ENCODE measurements at places on chromosomes 5 and 9. TPM values are rescaled to one million over a fixed set of nuclear protein-coding genes. Genes with fewer than 3 reads are reported as not detected.
A peak's percentile ranks its signal among the peaks of the same experiment; 100 is the strongest.

DNA sequence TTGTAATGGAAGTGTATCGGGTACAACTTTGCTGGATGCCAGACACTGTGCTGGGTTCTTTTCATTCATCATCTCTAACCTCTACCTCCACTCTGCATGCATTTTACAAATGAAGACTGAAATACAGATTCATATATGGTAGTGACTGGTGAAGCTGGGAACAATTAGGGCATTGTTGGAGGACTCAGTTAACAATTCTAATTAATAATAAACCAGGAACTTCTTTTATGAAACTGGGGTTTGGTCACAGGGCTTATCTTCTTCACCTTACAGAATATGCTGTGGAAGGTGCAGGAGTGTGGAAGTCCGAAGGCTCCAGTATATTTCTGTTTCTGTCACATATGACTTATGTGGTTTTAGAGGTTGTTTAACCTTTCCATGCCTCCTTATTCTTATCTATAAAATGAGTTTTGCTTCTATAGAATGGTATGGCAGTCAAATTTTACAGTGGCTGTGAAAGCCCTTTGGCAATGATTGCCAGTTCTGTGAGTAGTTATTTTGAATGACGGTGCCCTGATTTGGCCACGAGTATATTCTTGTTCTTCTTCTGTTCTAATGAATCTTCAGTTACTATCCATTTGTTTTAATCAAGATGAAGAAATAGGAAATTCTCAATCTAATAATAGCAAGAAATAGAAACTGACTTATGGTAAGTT, 284.7 kb downstream of the GABRB2 start:
- no peaks in the 10 kb centered on the region for H3K36me3 ChIP-seq
- no peak overlapping the region for H3K4me3 ChIP-seq
- no peak for DNase-seq
- H3K27me3 ChIP-seq: no peaks in the 10 kb centered on the region

DNA sequence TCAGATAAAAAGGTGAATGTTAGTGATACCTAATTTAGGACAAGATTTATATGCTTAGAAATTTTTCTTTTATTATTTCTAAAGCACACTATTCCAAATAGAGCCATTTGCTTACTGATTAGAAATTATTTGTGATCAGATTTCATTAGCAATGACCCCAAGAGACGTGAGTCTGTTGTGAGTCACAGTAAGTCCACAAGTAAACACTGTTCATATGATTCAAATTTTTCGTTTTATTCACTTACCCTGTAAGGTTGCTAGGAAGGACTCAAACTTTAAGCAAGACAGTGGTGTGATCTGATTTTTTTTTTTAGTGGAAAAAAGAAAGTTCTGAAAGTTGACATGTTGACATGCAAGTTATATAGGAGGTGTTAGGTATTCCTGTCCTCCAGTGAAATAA, 1.2 kb downstream of the CARD6 start:
- peaks cover 12% of the 10 kb centered on the region for H3K4me1 ChIP-seq
- H3K27ac ChIP-seq: no peak overlapping the region
- H3K4me3 ChIP-seq: no peak overlapping the region
- no peaks in the 10 kb centered on the region for H3K27me3 ChIP-seq

DNA sequence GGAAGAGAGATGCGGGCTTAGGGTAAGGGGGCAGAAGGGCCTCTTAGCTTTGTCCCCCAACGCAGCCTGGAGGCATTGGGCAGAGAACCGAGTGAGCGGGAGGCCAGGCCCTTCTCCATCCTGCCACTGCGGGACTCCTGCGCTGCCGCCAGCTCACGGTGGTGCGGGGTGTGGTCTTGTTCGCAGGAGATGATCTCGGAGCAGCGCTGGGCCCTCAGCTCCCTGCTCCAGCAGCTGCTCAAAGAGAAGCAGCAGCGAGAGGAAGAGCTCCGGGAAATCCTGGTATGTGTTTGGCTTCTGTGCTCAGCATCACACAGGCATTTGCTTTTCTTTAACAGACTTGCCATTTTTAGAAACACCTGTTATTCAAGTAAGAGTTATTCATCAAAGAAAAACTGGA, 41.3 kb downstream of the LRSAM1 start:
- H3K27me3 ChIP-seq: no peaks in the 10 kb centered on the region
- H3K36me3 ChIP-seq: no peaks in the 10 kb centered on the region
- H3K27ac ChIP-seq: no peak overlapping the region
- H3K4me3 ChIP-seq: no peak overlapping the region

DNA sequence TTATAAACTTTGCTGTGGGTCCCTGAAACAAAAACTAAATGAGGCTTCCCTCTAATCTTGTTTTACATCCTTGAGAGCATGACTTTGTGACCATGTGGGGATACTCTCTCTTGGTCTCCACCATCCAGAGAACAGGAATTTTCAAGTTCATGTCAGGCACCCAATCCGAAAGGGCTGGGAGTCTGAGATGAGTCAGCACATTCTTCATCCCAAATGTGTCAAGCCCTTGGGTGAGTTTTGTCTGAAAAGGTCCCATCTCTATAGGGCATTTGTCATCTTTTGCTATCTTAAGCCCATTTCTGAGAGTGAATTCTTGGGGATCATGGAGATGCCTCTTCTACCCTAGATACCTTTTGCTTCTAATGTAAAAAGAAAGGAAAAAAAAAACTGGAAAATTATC, 26.9 kb upstream of the RAPGEF6 start:
- H3K27ac ChIP-seq: 0 out of 2 replicates have a peak overlapping the region, but pooled peaks have one; percentile 3
- no peaks in the 10 kb centered on the region for H3K4me1 ChIP-seq
- H3K36me3 ChIP-seq: peaks cover 18% of the 10 kb centered on the region

Gene ICE1
- 30.3 TPM for total RNA-seq

Gene PCDHGB5
- total RNA-seq: 26.4 TPM

GRCh38 chr9:125620216-125620615, 86.8 kb downstream of the MAPKAP1 start:
- H3K36me3 ChIP-seq: no peaks in the 10 kb centered on the region
- no peaks in the 10 kb centered on the region for H3K4me1 ChIP-seq
- H3K4me3 ChIP-seq: no peak overlapping the region

Gene JAKMIP2
- 58.7 TPM for total RNA-seq

DNA sequence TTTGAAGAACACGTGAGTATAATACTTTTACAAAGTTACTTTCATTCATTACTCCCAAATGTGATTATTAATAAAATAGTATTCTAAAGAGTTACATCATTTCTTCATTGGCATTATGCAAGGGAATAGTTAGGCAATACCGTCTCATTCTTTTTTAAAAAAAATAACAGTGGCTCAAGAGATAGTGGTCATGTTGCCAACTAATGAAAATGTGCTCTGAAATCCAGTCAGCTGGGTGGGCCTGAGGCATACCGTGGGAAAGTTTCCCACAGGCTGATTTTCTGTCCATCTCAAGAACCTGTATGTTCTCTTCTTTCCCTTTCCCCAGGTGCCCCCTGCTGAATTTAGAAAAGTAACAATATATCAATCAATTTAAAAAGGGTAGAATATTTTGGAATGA, 40.8 kb upstream of the ROPN1L start:
- no peak for DNase-seq
- no peak overlapping the region for H3K27ac ChIP-seq
- no peaks in the 10 kb centered on the region for H3K27me3 ChIP-seq
- peaks cover 8% of the 10 kb centered on the region for H3K4me1 ChIP-seq
- H3K4me3 ChIP-seq: no peak overlapping the region

Gene ADAMTSL2
- not detected for total RNA-seq

DNA sequence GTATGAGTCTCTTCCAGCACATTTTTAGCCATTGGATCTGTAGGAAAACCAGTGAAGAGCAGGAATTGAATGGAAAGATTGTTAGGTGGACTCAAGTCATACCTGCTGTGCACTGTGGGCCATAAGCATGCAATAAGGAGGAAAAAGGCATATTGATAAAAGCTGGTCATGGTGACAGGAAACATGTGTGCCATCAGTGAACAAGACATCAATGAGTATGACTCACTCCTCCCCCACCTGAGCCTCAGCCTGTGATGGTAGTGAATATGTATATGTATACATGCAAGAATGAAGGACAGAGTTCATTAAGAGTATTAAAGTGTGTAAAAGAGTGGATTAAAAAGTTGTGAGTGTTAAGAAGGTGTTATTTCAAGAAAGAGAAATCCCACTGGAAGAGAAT, 164.5 kb downstream of the TMEM38B start:
- H3K27ac ChIP-seq: no peak overlapping the region
- no peak overlapping the region for H3K4me3 ChIP-seq
- no peak for DNase-seq
- no peaks in the 10 kb centered on the region for H3K36me3 ChIP-seq
- H3K27me3 ChIP-seq: no peaks in the 10 kb centered on the region

DNA sequence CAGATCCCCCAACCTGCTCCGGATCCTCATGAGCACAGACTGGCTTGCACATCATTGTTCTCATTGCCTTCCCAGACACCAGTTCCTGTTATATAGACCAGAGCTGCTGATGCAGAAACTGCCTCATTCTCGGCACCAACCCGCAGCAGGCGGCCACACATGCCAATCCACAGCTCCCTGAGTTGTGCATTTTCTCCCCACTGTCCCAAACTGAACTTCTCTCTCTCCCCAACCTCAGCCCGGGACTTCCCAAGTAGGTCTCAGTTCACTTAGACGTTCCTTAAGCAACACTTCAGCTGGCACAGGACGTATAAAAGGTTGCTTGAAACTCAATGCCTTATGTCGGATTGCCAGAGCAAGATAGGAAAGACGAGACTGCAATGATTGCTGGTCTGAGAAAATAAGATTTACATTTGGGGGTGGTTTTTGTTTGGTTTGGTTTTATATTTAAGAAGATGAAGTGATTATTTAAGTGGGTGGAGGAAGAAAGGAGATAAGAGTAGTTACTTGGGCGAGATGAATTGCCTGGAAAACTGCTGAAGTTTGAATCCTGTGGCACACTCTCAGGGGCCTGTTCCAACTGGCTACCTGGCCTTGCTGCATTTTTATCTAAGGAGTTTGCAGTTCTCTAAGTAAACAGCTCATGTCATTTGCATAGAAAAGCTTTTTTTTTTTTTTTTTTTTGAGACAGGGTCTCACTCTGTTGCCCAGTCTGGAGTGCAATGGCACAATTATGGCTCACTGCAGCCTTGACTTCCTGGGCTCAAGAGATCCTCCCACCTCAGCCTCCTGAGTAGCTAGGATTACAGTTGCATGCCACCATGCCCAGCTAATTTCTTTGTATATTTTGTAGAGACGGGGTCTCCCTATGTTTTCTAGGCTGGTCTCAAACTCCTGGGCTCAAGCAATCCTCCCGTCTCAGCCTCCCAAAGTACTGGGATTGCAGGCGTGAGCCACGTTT, 155.4 kb downstream of the GOLPH3 start:
- H3K36me3 ChIP-seq: no peaks in the 10 kb centered on the region
- no peaks in the 10 kb centered on the region for H3K27me3 ChIP-seq
- H3K4me3 ChIP-seq: no peak overlapping the region

DNA sequence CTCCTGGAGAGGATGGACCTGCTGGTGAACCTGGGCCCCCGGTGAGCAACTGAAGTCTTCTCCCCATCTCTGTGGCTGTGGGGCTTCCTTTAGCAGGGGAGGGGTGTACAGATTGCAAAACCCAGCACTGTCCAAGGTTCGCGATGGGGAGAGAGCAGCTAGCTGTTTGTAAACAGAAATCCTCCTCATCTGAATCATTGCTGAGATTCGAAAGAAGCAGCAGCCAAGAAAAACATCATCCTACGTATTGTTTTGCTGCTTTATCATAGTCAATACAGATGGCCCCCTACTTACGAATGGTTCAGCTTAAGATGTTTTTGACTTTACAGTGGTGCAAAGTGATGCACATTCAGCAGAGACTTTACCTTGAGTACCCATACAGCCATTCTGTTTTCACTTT, 80.0 kb upstream of the TGFBR1 start:
- H3K4me3 ChIP-seq: no peak overlapping the region
- H3K27ac ChIP-seq: no peak overlapping the region

DNA sequence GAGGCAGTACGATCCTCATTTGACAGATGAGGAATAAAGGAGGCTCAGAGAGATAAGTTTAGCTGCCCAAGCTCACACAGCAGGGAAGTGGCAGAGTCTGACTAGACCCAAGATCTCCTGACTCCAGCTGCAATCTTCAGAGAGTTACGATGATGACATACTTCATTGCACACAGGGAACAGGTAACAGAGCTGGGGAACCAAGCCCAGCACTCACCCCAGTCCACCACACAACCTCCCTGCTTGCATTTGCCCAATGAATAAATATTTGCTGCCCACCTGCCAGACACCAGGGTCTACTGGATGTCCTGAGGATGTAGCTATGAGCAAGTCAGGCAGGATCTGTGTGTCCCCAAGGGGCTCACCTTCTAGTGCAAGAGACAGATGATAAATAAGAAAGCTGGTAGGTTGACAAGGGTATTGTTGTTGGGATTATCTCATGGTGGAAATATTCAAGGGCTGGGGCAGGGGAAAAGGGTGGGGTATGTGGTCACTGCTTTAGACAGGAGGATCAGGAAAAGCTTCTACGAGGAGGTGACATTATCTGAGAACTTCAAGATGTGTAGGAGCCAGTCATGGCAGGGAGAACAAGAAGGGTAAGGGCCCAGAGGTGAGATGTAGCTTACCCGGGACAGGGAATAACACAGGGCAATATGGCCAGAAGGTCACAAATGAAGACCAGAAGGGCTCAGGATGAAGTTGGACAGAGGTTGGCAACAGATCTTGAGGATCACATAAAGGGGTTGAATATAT, 28.6 kb upstream of the CPEB4 start:
- no peaks in the 10 kb centered on the region for H3K36me3 ChIP-seq
- peaks cover 12% of the 10 kb centered on the region for H3K4me1 ChIP-seq

DNA sequence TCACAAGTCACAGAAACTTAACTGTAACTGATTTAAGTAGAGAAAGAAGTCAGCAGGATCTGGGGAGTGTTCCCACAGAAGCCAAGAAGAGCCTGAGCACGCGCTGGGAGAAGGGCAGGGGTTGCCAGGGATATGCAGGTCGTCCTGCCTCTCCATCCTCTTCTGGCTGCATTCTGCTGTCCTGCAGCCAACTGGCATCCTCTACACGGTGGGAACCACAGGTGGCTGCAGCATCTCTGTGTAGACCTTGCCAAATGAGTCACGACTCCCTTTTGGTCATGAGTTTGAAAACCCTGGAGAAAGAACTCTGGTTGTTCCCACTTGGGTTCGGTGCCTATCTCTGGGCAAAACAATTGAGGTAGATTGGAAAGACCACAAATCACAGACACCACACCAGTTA, 38.4 kb upstream of the PCA3 start:
- no peak overlapping the region for H3K27ac ChIP-seq
- H3K4me3 ChIP-seq: no peak overlapping the region
- no peaks in the 10 kb centered on the region for H3K27me3 ChIP-seq

GRCh38 chr5:139459451-139459934, 3.0 kb downstream of the ECSCR start:
- no peaks in the 10 kb centered on the region for H3K27me3 ChIP-seq
- no peaks in the 10 kb centered on the region for H3K36me3 ChIP-seq
- no peaks in the 10 kb centered on the region for H3K4me1 ChIP-seq
- no peak overlapping the region for H3K27ac ChIP-seq
- no peak overlapping the region for H3K4me3 ChIP-seq
- DNase-seq: no peak

DNA sequence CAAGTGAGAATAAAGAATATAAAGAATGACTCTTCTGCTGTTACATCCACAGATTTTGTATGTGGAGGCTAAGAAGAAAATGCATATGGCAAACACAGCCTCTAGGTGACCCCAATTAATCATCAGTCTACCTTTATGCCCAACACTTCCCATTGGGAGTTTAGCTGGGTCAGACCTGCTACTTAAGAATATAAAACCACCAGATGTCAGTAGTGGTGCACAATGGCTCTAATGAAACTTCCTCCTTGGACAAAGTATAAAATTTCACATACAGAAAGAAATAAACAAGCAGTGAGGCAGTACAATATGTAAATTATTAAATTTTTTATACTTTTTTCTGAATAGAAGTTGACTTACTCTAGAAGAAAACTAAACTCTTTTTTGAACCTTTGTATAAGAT, 539.9 kb downstream of the BRINP1 start:
- no peak for DNase-seq
- no peaks in the 10 kb centered on the region for H3K36me3 ChIP-seq
- no peak overlapping the region for H3K27ac ChIP-seq
- no peaks in the 10 kb centered on the region for H3K4me1 ChIP-seq
- H3K27me3 ChIP-seq: no peaks in the 10 kb centered on the region

Measured in Karpas-422 (cell line).